K562 (cell line): ENCODE measurements at places on chromosomes 13 and 19. TPM values are rescaled to one million over a fixed set of nuclear protein-coding genes. Genes with fewer than 3 reads are reported as not detected.

Gene AMH
- total RNA-seq: 22.2 and 27.4 TPM in 2 replicates

Gene OLFM4
- total RNA-seq: 0.13 TPM in 1 of 2 replicates, not detected in the other

Gene ZNF17
- 8.3 and 8.6 TPM in 2 replicates for total RNA-seq

Gene VMAC
- 2.1 and 2.3 TPM in 2 replicates for total RNA-seq

Gene RCBTB1
- 8.4 and 9.0 TPM in 2 replicates for total RNA-seq

Gene MLLT1
- total RNA-seq: 63.5 and 67.6 TPM in 2 replicates

Gene SUGP1
- total RNA-seq: 45.0 and 53.3 TPM in 2 replicates

Gene SOX21
- not detected in 2 replicates for total RNA-seq

Gene ELSPBP1
- total RNA-seq: not detected in 2 replicates

Gene APOE
- 88.7 and 92.0 TPM in 2 replicates for total RNA-seq

Gene AMER2
- total RNA-seq: not detected in 2 replicates

Gene THSD8
- total RNA-seq: 42.4 and 49.3 TPM in 2 replicates

Gene OR7C1
- 0.16 TPM in 1 of 2 replicates, not detected in the other for total RNA-seq

Gene LPAR6
- total RNA-seq: not detected in 2 replicates

Gene C19orf38
- total RNA-seq: 0.18 and 0.29 TPM in 2 replicates

Gene S1PR4
- 0.18 and 0.27 TPM in 2 replicates for total RNA-seq

Gene CEACAM20
- total RNA-seq: not detected in 2 replicates
